ENCODE measurements at places on chromosomes 7 and 10. TPM values are rescaled to one million over a fixed set of nuclear protein-coding genes. Genes with fewer than 3 reads are reported as not detected.

C7orf33 gene
- not detected for total RNA-seq

GFRA1 gene
- 8.9 TPM for total RNA-seq

PRSS1 gene
- total RNA-seq = not detected

HECW1 gene
- total RNA-seq = 12.0 TPM

All from A549 treated with CpdA at 1 μM for 4 hours (cell line).